ENCODE measurements at places on chromosomes 3 and 15. TPM values are rescaled to one million over a fixed set of nuclear protein-coding genes. Genes with fewer than 3 reads are reported as not detected.

- no peak overlapping the region for H3K4me3 ChIP-seq
- no peak for DNase-seq
- H3K36me3 ChIP-seq: no peaks in the 10 kb centered on the region
- no peak overlapping the region for H3K27ac ChIP-seq
- peaks cover 2% of the 10 kb centered on the region for H3K4me1 ChIP-seq
These were observed 101.0 kb downstream of the OSBPL10 start for GRCh38 chr3:31880020-31880419.

- H3K36me3 ChIP-seq: no peaks in the 10 kb centered on the region
- H3K27me3 ChIP-seq: peaks cover 9% of the 10 kb centered on the region
- H3K4me1 ChIP-seq: peaks cover 18% of the 10 kb centered on the region
- DNase-seq: no peak
- peak overlapping the region; percentile 92 for H3K4me3 ChIP-seq
These were observed 977 bp downstream of the CDC25A start for GRCh38 chr3:48187301-48187578.

GRCh38 chr3:149277331-149277813 lies 55.7 kb upstream of the CP start:
- DNase-seq: no peak
- no peaks in the 10 kb centered on the region for H3K36me3 ChIP-seq
- no peaks in the 10 kb centered on the region for H3K4me1 ChIP-seq
- peak overlapping the region; percentile 19 for H3K4me3 ChIP-seq
- no peaks in the 10 kb centered on the region for H3K27me3 ChIP-seq

Gene CCK
- total RNA-seq: not detected

Gene MORC1
- not detected for total RNA-seq

Gene CLDN18
- not detected for total RNA-seq

Gene CCR1
- total RNA-seq: 0.38 TPM

Gene GOLGA8O
- total RNA-seq: 1.2 TPM

Gene TEX55
- not detected for total RNA-seq
